ENCODE measurements at places on chromosomes 2 and 18. TPM values are rescaled to one million over a fixed set of nuclear protein-coding genes. Genes with fewer than 3 reads are reported as not detected.

DNA sequence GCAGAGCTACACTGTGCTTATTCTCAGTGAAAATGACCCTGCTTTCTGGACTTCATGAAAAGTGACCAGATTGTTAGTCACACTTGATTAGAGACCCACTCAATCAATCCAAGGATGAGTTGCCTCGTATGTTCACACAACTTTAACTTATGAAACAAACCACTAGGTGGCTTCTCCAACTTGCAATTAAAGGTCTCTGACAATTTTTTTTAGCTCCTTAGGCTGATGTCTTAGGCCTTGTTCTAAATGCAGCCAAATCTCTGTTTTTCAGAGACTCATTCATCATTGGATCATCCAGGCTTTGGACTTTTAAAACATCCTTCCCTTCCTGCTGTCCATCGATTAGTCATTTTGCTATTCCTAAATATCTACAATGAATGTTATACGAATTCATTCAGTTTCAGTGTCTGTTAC is 63.4 kb downstream of the MREG start:
- DNase-seq, result no peak

- no peak for DNase-seq
These were observed 73.4 kb downstream of the PLEKHM3 start for GRCh38 chr2:207951734-207952470.

DNA sequence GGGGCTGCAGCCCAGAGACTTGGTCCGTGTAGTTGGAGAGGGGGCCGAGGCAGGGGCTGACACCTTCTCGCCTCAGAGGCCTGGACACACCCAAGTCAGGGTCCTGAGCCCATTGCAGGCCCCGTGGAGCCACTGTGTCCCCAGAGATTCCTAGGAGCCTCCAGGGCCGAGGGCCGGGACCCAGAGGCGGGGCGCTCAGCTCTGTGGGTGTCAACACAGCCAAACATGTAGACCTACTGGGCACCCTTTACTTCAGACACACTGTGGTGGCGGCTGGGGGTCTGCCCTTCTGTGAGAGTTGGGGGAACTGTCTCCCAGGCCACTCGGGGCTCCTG is 459 bp upstream of the ESPNL start:
- DNase-seq, result no peak

Gene FAM98A
- 69.5 TPM for total RNA-seq

Gene FIGN
- total RNA-seq, result 7.3 TPM

Gene GPAT2
- 8.3 TPM for total RNA-seq

DNA sequence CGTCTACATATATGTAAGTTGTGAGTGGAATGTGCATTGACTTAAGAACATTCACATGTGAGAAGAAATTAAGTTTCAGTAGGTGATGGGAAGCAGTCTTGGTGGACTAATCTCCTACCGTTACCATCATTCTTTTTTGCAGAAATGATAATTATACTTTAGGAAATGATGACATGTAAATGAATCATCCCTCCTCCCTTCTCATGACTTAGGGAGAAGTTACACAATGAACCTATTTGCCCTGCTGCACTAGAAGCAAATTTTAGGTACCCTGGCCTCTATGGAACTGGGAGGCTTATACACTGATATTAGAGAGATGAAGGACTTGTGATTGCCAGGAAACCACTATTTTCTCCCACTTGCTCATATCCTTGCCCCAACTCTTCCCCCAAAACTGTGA is 214.2 kb downstream of the CALCRL start:
- no peak for DNase-seq

DNA sequence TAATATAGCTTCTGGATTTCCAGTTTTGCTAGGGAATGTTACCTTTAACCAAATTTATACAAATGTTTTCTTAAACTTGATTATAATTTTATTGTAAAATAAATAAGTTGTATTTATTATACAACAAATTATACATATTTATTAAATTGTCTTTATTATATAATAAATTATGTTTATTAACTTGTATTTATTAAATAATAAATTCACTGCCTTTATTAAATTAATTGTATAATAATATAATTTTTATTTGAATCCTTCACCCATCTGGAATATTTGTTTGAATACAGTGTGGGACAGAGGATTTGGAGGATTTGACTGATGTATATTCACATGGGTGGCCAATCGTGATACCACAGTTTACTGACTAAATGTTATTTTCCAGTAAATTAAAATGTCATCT is 43.4 kb upstream of the CCDC178 start:
- DNase-seq, result no peak

Gene SPP2
- not detected for total RNA-seq

DNA sequence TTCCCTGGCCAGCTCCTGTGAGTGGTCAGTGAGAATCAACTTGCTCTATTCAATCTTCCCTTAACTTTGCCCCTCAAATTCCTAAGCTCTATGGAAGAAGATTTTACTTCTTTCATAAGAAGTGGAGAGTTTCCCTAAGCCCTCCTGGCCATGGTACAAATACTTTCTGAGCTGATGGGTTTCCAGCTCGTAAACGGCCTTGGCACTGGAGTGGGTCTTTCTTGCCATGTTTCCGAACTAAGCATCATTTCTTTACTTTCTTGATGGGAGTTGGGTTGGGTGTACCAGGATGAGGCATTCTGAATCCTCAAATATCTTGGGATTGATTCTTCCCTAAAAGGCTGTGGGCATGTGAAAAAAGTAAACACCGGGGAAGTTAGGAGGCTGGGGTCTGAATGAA is 72.5 kb downstream of the ACKR3 start:
- DNase-seq, result no peak

DNA sequence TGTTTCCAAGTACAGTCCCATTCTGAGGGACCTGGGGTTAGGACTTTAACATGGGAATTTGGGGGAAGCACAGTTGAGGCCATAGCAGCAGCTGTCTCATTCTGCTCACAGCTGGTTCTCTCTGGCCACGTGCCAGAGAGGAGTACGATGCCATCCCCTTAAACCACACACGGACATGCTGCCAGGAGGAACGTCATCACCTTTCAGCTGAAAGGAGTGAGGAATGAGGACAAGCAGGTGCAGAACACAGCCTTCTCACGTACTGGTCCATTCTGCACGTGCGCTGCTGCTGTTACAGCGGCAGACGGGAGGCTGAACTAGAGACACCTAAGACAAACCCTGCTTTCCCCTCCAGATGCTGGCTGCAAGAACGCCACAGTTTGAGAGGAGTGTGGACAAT is 33.5 kb downstream of the ODC1 start:
- DNase-seq, result no peak

Gene AQP12A
- not detected for total RNA-seq

DNA sequence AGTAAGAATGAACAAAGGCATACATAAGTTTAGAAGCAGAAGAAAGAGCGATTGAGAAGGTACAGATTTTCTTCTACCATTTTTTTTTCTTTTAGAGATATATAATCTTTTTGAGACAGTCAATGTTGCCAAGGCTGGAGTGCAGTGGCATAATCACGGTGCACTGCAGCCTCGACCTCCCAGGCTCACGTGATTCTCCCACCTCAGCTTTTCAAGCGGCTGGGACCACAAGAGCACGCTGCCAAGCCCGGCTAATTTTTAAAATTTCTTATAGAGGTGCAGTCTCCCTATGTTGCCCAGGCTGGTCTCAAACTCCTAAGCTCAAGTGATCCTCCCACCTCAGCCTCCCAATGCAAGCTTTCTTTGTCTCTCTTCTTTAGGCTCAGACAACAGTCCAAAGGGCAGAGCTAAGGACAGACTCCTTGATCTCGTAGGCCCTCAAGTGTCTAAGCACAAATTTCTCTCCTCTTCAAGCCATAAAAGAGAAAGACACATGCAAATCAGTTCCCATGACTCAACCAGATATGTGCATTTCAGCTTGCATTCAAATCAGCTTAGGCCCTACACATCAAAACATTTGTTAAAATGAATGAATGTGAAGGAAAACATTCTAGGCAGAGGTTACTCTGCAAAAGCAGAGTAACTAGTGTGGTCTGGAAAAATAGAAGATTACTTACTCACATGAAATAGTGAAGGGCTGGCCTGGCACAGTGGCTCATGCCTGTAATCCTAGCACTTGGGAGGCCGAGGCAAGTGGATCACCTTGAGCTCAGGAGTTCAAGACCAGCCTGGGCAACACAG is 18.0 kb downstream of the ITSN2 start:
- no peak for DNase-seq

DNA sequence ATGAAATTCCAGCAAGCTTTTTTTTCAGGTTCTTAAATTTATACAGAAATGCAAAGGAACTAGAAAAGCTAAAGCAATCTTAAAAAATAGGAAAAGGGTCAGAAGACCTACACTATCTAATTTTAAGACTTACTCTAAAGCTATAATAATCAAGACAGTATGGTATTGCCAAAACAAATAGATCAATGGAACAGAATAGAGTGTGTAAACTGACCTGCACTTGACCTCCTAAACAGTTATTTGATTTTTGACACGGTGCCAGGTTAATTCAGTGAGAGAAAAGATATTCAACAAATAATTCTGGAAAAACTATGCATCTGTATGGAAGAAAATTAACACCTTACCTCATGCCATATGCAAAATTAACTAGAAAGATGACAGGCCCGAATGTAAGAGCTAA is 73.6 kb downstream of the OLA1 start:
- DNase-seq, result no peak

DNA sequence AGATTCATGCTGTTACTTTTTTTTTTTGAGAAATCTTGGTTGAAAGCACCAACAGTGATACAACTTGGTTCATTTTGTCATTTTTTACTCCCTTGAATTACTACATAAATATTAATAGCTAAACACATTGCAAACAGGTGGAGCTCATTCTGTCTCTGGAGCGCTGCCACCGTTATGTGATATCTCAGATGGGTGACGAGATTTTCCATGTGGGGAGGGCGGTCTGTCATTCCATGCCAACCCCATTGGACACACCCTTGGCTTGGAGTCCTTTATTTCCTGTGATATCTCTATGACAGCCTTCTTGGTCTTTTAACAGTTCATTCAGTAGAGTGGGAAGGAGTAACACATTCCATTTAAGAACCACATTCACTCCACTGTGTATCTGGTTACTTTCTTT is 794.8 kb downstream of the SATB2 start:
- DNase-seq, result no peak

Gene CREG2
- total RNA-seq, result not detected

- no peak for DNase-seq
These were observed 82.8 kb downstream of the L3MBTL4 start for GRCh38 chr18:6331872-6332271.

- no peak for DNase-seq
These were observed 480.8 kb downstream of the TMX3 start for GRCh38 chr18:68234131-68234530.

GRCh38 chr2:42693013-42693615 is 70.8 kb downstream of the OXER1 start:
- no peak for DNase-seq

DNA sequence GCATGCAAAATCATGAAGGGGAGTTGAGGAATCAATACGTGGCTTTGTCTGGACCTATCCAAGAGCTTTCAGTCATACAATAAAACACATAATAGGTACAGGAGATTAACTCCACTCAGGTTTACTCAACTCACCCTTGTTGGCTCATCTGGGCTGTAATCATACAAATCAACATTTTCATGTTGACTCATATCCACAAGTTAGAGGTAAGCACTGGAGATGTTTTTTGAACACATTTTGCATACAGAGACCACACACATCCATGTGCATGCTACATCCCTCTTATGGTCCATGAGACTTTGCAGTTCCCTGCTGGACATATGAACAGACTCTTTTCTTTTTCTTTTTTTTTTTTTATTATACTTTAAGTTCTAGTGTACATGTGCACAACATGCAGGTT is 336.9 kb upstream of the PIK3C3 start:
- no peak for DNase-seq

Gene SLC23A3
- 0.47 TPM for total RNA-seq

DNA sequence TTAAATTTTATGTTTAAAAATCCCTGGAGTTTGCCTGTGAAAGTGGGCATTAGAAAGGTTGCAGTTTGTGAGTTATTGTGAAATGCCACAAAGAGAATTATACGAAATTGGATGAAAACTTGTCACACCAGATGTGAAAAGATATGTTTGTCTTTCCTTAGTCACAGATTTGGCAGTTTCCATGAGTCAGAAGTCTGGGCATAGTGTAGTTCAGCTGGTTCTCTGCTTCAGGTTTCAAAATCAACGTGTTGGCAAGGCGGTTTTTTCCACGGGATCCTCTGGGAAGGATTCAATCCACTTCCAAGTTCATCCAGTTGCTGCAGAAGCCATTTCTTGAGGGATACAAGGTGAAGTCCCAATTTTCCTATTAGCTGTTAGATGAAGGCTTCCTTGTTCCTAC is 658.0 kb upstream of the CDH2 start:
- DNase-seq, result no peak

DNA sequence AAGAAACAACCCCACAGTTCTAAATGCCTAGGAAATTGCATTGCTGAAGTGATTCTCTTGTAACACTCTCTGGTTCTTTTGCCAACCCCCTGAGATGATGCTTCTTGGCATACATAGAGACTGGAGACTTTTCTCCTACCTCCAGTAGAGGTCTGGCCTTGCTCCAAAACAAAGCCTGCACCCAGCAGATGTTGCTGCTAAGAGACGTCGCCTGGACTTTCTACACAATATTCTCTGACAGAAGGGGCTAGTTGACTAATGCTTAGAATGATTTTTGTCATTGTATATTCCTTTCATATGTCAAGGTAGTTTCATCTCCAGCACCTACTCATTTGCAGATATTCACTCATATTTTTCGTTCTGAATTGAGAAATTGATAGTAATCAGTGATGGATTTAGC is 24.6 kb downstream of the SOWAHC start:
- no peak for DNase-seq

- no peak for DNase-seq
These were observed 94.2 kb downstream of the SLC8A1 start for GRCh38 chr2:40357667-40358066.
